ENCODE measurements at places on chromosomes 6 and 20.

DNA sequence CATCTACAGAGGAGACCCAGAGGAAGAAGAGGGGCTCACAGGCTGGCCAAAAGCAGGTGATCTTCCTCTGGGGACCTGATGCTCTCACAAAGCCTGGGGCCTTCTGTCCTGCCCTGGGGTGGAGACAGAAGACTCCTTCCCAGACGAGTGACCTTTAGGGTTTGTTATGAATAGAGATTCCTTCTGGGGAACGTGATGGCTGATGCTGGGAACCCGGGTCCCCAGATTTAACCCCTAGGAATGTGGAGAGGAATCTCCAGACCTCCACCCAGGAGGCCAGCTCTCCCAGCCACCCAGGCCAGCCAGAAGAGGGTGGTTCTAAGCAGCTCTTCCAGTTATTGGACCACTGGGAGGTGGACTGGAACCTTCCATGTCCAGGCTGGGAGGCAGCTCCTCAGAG, 16.8 kb upstream of the CCN5 start:
- no peak for DNase-seq

DNA sequence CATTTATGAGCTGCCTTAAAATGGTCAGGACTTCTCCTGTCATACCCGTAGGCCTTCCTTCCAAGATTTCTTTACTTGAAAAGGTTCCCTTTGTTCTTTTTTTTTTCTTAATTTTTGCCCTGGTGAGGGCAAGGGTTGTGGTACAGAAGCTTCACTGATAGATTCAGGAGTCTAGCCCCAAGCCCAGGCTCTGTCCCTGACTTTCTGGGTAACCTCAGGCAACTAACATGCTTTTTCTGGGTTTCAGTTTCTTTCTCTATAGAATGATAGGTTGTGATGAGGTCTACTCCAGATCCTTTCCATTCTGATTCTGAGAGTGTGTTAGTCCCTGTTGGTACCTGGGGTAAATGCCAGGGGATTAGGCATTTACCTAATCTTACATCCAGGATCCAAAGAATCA, 21.2 kb downstream of the SNPH start:
- DNase-seq, result no peak

GRCh38 chr6:97630604-97631003, 347.6 kb upstream of the MMS22L start:
- DNase-seq, result no peak

DNA sequence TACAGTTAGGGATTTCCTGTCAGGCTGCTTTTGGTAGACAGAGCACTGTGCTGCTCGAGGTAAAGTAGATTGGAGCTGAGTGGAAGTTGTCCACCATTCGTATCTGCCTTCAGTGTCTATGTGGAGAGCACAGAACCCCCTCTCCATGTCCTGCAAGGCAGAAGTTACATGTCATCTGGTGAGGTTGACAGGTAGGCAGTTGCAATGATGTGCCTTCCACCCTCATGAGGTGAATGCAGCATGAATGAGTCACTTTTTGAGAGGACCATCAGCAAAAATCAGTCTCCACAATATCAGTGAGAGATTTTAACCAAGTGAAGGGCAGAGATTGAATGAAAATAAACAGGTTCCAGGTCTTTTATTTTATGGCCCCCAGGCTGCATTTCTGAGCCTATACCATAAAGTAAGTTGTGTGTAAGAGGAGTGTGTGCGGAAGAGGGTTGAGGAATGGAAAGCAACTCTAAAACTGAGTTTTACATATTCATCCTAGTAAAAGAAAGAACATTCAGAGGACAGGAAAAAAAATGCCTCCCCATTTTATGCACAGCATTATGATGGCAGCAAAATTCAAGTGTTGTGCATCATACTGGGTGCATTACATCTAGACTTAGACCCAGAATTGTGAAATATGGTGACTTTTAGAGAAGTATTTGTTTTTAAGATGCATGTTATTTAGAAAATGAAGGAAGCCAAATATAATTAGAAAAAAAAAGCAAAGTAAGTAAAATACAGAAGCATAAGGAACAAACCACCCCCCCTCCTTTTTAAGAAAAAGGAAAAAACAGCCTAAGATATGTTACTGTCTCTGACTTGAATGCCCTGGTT, 15.8 kb downstream of the TRAPPC3L start:
- no peak for DNase-seq

DNA sequence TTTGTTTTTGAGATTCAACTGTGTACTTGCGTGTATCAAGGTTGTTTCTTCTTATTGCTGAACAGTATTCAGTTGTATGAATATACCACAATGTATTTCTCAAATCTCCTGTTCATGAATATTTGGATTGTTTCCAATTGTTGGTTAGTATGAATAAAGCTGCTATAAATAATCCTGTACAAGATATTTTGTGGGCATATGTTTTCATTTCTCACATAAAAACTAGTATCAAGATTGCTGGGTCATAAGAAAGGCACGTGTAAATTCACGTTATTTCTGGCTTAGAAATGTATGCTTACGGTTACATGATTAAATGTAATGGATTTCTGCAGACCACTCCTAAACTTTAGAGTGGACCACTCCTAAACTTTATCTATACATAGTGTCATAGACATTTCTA, 96.6 kb downstream of the BTBD3 start:
- no peak for DNase-seq

- no peak for DNase-seq
Measured at GRCh38 chr6:11659757-11660156, 118.8 kb downstream of the ADTRP start.

DNA sequence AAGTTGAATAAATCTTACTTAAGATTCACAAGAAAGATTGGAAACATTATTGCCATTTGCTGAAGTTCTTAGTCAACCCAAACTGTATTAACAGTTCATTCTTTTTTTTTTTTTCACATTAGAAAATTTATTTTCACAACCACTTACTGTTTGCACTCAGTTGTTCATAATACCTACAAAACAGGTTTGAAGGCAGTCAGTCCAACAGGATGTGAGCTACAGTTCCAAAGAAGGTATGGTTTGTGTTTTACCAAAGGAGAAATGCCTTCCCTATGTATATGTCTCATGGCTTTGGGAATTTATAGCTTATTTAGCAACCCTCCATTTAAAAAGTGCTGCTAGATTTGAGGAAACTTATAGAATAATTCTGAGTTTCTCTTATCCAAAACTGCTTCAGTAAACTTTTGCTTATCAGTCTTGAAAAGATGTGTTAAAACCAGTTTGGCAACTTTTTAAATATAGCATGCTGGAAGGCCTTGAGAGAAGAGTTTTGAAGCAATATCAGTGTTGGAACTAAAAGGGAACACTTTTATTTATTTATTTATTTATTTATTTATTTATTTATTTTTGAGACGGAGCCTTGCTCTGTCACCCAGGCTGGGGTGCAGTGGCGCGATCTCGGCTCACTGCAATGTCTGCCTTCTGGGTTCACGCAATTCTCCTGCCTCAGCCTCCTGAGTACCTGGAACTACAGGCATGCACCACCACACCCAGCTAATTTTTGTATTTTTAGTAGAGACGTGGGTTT, 46.8 kb upstream of the RREB1 start:
- no peak for DNase-seq

DNA sequence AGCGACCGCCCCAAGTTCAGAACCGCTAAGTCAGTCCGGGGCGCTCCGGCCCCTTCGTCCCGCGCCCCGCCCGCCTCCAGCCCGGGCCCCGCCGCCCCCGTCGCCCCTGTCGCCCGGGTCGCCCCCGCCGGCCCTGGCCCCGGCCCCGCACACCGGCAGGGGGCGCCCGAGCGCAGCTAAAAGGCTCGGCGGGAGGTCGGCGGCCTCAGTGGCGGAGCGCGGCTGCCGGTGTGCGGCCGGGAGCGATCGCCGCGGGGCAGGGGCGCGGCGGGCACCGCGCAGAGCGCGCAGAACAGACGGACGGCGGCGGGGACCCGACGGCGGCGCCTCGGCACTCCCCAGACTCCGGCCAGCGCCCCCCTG, at the start of gene FNDC1:
FNDC1 (plus strand) TSS at position 208 of the 363 bp plus-strand sequence. CDS start 197 bp downstream, outside the sequence.
- DNase-seq, result no peak

All from AG09309 (cell line).